Frontal cortex (tissue), 4 donors: ENCODE measurements at places on chromosomes 6 and 20. TPM values are rescaled to one million over a fixed set of nuclear protein-coding genes. Genes with fewer than 3 reads are reported as not detected.

SOX4 gene
- 418 TPM for total RNA-seq

BLCAP gene
- 98.6 TPM for total RNA-seq

BPIFB2 gene
- not detected for total RNA-seq

DDRGK1 gene
- total RNA-seq, result 20.8 TPM

LRRN4 gene
- total RNA-seq, result 0.41 TPM

SNAI1 gene
- not detected for total RNA-seq

DNA sequence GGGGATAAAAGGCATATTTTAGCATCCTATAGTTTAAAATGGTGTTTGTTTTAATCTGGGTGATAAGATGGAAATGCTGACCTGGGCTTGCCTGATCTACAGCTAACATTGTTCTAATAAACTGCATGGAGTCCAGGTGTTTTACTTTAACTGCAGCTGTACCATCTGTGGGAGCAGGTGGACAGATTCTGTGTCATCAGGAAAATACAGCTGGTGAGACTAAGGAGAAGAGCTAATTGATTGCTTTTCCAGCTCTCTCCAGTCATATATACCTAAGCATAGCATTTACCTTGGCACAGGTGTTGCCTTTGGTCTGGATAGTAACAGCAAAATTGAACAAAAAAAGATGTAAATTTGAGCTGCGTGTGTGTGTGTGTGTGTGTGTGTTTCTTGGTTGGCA lies 31.6 kb downstream of the CBFA2T2 start:
- DNase-seq, result no peak

DNA sequence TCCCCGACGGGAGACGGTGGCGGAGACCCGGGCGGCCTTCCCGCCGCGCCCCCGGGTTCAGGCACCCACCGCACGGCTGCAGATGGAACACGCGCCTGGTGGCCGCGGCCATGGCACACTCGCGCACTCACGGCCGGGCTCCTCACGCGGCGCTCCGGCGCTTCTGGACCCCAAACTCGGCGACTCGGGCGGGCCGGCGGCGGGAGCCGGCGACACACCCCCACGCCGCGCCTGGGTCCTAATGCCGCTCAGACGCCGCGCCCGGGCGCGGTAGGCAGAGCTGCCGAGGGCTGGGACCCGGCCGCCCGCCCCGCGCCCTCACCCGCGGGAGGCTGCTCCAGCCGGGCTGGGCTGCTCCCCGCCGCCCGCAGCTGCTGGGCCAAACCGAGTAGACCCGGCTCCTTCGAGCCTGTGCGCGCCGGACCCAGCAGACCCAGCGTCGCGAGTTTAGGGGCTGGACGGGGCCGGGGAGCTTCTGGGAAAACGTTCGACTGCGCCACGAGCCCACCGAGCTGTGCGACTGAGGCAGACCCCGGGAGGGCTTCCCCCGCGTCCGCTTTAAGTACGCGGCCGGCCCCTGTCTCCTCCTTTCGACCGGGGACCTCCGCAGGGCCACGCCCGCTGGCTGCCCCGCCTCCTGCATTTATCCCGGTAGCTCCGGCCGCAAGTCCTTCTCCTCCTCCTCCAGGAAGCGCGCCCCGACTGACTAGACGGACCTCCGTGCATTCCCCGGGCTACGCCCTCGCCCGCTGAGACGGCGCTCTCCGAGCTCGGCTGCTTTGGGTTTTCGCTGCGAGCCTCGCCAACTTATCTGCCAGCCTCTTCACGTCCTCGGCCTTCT lies at the start of gene SLC4A11:
Gene SLC4A11 (minus strand): TSS at position 165 of the 841 bp plus-strand sequence. CDS start 53 bp downstream, at position 112.
- DNase-seq, result peak; percentile 67

DNA sequence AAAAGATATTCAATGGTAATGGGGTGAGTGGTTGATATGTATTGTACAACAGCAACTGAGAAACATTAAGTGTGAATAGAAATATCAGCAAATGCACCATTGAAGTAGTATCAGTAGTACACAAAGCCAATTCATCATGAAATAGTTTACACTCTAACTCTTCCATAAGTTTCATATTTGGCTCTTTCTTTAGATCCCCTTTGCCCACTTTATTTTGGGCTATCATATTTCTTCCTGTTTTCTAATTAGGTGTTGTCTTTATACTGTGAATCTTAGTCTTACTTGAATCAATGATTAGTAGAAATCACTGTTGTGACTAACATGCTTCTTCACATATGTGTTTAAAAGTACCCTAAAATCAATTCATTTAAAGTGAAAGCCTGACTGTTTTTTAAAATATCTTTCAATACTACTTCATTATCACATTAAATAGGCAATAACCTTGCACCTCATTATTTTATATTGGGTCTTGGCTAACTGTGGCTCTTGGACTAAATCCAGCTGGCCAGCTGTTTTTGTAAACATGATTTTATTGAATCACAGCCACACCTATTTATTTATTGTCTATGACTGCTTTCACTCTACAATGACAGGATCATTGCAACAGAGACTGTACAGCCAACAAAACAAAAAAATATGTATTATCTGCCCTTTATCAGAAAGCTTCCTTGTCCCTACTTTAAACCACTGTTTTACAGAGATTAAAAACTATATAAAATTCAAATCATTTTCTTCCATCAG lies 38.9 kb downstream of the EYS start:
- no peak for DNase-seq

DNA sequence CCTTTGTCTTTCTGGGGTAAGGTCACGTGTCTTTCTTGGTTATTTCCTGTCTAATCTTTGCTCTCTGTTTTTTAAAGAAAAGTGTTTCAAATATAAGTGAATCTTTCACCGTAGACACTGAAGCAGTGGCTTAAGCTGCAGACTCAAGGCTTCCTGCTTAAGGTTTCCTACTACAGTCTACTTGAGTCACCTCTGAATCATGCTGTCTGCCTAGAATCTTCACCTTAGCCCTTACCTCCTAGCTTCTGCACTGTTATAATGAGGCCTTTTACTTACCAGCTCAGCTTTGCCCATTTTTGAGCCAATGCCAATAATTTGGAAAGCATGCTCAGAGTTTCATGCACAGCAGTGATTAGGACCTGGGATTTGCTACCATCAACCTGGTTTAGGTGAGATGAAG lies 30.6 kb downstream of the ADGRF4 start:
- DNase-seq, result no peak

GRCh38 chr20:986733-987355 lies 15.3 kb downstream of the RSPO4 start:
- no peak for DNase-seq

DNA sequence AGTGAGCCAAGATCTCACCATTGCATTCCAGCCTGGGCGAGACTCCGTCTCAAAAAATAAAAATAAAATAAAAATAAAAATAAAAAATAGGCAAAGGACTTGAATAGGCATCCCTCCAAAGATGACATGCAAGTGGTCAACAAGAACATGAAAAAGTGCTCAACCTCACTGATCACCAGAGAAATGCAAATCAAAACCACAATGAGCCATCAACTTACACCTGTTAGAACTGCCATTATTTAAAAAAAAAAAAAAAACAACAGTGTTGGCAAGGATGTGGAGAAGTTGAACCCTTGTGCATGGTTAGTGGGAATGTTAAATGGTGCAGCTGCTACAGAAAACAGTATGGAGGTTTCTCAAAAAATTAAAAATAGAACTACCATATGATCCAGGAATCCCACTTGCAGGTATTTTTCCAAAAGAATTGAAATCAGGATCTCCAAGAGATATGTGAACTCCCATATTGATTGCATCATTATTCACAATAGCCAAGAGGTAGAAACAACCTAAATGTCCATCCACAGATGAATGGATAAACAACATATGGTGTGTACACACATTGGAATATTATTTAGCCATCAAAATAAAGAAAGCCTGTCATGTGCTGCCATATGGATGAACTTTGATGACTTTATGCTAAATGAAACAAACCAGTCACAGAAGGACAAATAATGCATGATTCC lies 2.8 kb downstream of the C20orf203 start:
- no peak for DNase-seq

- no peak for DNase-seq
These were observed 153.5 kb downstream of the CFAP61 start for GRCh38 chr20:20205862-20206236.
